RCC 7860 (cell line): ENCODE measurements at places on chromosomes 12 and 14.

DNA sequence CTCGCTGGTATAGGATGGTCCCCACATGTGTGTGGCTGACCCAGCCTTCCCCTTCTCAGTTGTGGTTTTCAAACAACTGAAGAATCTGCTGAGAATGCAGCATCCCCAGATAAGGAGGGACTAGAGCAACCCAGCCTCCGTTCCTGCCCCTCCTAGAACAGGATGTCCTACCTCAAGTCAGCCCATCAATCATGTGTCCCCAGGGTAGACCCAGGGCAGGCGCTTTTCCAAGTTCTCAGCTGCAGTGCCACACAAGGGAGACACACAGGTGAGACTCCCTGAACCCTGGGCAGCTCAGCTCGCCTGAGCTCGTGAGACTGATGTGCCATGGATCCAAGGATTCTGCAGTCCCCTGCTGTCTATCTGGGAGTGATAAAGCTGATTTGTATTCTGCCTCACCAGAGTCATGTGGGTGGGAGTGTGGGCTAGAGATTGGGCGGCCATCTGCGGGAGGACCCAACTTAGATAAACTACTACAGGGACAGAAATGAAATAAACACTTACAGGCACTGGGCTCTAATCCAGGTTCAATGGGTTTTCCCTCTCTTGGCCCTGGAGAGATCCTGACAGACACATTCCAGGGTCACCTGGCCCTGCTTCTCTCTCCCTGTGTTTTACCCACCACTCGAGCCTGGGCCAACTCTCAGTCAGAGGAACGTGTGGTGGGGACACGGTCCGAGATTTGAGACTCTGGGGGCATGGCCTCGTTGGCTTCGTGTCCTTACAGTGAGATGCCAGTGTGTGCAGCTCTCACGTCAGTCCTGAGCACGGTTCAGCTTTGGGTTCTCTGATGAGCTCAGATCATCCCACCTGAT is 303.5 kb upstream of the SFSWAP start:
- no peak for DNase-seq

DNA sequence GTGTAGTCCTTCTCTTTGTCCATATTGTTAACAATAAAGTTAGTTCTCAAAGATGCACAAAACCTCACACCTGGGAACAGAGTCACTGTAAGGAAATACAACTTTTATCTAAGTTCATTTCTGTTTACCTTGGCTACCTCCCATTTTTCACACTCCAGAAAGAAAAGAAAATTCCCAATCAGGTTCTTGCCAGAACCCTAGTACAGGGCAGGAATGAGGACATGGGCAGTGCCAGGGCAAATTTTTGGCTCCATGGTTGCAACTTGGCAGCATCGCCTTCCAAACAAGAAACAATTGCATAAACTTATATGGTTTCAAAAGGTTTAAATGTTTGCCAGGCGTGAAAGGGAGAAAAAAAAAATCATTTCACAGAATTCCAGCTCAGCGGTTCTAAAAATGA is 296.3 kb upstream of the PRKD1 start:
- DNase-seq, result no peak

- no peak for DNase-seq
Measured at GRCh38 chr12:19847294-19848059, 408.2 kb downstream of the AEBP2 start.

GRCh38 chr14:34781242-34781641 is 66.8 kb upstream of the CFL2 start:
- DNase-seq, result peak; percentile 59

- no peak for DNase-seq
Measured at GRCh38 chr14:50985124-50985858, 41.0 kb upstream of the PYGL start.

DNA sequence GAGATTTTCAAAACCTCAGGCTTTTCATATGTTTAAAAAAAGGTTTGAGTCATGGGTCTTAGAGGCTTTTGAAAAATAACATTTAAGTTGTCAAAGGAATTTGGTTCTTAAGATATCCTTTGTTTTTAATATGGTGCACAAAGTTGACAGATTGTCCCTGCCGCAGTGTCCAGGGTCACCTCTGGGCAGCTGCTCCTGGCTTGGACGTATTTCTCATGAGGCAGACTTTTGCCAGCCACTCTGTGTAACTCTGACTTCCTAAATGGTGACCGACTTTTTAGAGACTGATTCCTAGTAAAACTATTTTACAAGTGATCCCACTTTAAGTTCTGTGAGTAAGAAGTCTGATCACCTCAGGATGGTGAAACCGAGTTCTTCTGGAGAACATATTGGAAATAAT is 27.5 kb downstream of the XRCC3 start:
- DNase-seq, result no peak
